Thymus (tissue), 14 donors: ENCODE measurements at places on chromosomes 11 and 22.

DNA sequence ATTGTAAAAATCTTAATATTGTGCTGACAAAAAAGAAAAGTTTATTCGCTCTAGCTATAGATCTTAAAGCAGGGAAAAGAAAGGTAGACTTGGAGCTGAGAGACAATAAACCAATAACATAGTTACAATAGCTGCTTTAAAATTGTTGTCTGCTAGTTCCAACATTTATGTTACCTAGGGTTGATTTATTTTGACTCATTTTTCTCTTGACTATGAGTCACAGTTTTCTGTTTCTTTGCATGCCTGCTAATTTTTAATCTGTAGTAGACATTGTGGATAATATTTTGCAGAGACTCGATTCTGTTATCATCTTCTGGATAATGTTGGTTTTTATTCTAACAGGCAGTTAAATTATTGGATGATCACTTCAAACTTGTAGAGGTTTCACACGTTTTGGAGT lies 83.1 kb upstream of the TRPC6 start:
- no peak for DNase-seq

- no peak for DNase-seq
Observed at GRCh38 chr22:49599039-49599438, 228.6 kb downstream of the BRD1 start.

DNA sequence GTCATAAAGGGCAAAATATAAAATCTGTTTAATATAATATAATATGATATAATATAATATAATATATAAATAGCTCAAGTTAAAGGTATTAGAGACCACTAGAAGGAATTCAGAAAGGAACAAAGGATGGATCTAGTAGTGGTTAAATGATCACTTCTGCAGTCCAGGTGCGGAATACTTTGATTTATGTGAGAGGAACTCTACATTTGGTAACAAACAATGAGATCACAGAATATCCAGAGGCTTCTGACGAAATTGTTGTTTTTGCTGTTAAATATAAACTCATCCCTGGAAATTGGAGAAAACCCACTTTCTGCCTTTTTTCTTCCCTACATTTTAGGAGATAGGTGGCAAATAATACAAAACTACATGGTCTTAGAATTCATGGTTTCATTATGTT lies 36.0 kb downstream of the ATXN10 start:
- no peak for DNase-seq

DNA sequence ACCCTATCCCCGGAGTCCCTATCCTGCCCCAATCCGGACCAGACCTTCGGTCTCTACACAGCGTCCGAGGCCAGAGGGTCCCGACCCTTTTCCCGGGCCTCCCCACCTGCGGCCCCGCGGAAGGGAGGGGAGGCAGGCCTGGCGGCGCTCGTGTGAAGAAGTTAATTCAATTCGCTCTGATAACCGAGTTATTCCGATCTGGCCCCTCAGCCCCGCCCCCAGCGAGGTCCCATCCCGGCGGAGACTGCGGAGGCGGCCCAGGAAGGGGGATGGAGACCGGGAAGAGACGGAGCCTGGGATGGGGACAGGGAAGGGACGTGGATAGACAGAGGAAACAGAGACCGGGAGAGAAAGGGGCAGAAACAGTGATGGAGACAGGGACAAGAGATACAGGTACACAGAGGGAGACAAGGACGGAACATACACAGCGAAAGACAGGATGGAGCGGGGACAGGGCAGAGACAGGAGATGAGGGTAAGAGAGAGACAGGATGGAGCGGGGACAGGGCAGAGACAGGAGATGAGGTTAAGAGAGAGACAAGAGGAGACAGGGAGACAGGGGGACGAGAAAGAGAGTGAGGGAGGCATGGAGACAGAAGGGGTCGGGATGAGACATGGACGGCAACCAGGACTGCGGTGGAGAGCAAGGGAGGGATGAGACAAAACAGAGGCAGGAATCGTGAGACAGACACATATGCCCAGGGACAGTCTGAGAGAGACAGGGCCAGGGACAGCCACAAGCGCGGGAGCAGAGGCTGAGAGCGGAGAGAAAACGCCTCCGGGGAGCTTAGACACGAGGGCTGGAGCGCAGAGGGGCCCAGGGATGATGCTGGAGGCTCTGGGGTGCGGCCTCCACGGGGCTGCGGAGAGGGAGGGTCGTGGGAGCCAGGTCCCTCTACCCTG lies 636 bp upstream of the PHOX2A start:
- no peak for DNase-seq

DNA sequence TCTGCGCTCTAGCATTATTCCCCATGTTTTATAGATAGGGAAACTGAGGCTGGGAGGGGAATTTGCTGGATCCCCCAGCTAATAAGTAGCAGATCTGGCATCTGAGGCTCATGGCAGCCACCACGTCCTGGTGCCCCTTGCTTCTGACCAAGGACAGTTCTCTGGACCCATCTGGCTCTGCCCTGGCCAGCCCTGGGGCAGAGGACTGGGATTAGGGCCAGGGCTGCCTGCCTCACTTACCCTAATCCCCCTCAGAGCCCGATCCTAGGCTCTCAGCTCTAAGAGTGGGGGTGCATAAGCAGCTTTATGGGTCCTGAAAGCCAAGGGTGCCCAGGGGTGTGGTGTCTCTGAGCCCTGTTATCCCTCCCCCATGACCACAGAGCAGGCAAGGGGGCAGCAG lies at the start of gene CABP4:
Gene CABP4 (plus strand): TSS at position 301 of the 400 bp plus-strand sequence. CDS start 70 bp downstream, at position 371.
- DNase-seq: no peak

DNA sequence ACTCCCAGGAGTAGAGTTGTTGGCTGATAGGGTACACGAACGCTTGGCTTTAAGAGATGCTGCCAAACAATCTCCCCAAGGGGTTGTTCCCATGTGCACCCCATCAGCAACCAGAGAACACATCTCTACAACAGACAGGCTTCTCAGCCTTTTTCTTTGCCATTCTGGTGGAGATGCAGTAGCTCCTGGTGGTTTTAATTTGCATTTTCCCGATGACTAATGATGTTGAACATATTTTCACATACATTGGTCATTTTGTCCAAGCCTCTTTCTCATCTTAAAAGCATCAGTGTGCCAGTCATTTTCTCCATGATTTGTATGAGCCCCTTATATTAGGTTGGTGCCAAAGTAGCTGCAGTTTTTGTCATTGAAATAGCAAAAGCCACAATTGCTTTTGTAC lies 21.8 kb downstream of the DHCR7 start:
- DNase-seq: no peak

DNA sequence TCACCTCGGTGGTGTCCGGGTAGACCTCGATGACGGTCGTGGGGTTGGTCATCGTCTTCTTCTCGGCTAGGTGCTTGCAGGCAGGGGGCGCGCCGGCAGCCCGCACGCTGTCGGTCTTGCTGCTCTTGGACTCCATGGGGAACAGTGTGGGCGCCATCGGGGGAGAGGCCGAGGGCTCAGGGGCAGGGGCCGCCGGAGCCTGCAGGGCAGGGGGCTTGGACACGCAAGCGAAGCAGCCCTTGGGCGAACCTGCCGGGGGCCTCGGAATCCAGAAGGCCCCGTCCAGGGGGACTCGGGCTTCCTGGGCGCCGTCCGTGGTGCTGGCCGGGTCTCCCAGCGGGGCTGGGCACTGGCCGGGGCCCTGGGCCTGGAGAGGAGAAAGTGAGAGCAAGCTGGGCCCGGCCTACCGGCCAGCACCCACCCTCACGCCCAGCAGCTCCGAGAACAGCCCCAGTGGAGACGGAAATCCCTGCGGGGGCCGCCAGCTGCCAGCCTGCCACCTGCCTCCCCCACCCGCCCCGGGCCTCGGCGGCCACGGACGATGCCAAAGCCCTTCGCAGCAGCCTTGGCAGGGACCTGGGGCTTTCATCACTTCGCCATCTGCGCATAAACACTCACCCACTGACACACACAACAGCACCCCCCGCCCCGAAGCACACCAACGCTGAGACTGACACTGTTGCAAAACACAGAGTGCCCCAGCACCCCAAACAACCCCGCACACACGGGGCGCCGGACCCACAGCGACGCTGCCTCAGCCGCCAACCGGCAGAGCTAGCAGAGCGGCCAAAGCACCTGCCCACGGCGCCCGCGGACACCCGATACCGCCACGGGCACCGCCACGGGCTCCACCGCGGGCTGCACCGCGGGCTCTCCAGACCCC lies 2.4 kb downstream of the IFITM10 start:
- no peak for DNase-seq

DNA sequence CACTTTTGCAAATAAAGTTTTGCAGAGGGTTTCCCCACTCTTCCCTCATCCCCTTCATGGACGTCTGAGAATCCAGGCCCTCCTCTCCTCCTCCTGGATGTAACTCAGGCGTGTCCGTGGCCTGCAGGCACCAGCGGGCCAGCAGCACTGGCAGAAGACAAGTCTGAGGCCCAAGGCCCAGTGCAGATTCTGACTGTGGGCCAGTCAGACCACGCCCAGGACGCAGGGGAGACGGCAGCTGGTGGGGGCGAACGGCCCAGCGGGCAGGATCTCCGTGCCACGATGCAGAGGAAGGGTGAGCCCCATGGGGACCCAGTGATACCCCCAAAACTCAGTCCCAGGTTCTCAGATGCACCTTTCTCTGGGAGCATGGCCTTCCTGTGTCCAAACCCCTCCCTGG lies 14.4 kb downstream of the TUB start:
- no peak for DNase-seq

DNA sequence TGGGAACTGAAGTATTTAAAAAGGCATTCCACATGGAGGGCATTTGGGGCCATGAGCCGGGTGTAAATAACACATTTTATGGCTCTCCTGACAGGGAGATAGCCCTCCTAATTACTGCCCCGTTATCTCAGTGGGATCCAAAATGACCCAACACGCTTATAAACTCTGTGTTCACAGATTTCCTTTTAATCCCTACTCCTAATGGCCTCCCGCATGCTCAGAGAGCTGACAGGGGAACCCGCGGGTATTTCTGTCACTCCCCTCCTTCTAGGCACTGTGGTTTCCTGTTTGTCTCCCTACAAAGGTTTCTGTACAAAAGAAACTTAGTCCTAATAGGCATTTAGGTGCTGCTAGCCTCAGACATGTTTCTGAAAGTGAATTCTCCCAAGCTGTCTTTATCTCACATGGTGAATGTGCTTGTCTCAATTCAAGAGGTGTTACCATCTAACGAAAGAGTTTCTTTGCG lies 202.8 kb upstream of the SEZ6L start:
- no peak for DNase-seq

DNA sequence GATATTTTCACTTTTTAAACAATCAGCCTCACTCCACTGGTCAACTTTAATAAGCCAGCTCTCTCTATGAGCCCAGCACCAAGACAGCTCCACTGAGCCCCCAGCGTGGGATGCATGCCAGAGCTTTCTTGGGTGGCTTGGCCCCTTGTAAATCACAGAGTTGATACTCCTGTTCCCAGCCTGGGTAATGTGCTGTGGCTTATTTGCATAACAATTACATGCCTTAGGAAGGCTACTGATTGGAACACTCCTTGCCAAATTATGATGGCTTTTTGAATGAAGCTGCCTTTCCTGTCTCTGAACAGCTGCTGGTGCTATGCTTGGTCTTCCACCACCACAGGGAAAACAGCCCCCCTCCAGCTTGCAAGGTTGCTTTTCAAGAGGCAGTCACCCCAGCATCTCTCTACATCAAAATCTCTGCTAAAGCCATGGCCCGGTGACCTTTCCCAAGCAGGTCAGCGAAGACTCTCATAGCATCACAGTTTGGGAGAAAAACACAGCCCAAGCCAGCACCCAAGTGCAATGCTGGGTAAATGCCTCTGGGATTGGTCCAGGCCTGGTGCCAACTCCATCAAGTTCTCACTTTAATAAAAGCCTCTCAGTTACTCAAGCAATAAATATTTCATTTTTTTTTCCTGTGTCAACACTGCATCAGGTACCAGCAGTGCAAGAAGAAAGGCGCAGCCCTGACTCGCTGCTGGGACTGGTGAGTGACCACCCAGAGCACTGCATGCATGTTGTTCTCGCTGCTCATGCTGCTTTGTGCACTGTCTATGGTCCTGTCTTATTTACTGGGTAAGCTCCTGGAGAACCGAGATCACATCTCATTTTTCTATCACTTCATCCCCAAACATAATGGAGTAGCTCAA lies 549.3 kb downstream of the OPCML start:
- DNase-seq: no peak

GRCh38 chr11:33532720-33533385 lies 167.8 kb downstream of the C11orf91 start:
- no peak for DNase-seq

- DNase-seq: no peak
Observed at GRCh38 chr11:45393826-45394225, 107.7 kb upstream of the SYT13 start.
